Lung microvascular endothelial cell (primary cell): ENCODE measurements at places on chromosomes 7 and 10. TPM values are rescaled to one million over a fixed set of nuclear protein-coding genes. Genes with fewer than 3 reads are reported as not detected.
A peak's percentile ranks its signal among the peaks of the same experiment; 100 is the strongest.

GRCh38 chr7:29105752-29106668 is 40.3 kb downstream of the CPVL start:
- peak; percentile 72 for DNase-seq

DNA sequence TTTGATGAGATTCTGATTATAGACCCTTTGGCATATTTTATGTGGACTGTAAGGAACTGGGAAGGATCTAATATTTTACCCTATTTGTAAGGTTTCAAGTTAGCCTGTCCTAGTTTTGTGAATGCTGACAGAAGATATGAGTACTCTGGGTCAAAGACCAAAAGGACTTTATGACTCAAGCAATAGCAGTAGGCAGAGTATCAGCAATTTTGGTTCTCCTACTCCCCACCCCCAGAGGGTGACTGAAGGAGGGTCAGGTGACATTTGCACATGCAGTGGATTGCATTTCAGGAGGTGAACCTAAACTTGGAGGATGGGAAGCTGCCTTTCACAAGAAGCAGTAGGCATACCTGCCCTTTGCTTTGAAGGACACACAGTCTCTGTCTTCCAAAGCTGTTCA is 84.0 kb upstream of the KLF6 start:
- DNase-seq = no peak

- DNase-seq = peak; percentile 28
These were observed 494.0 kb upstream of the POT1 start for GRCh38 chr7:125423458-125424155.

- no peak for DNase-seq
These were observed 188.6 kb downstream of the ZNF365 start for GRCh38 chr10:62562795-62563194.

GRCh38 chr7:96121752-96122151 is 200.1 kb downstream of the SLC25A13 start:
- DNase-seq = no peak

Gene ABI1
- 23.3 and 27.8 TPM in 2 replicates for total RNA-seq
